ENCODE measurements at places on chromosomes 6 and 20. TPM values are rescaled to one million over a fixed set of nuclear protein-coding genes. Genes with fewer than 3 reads are reported as not detected.

DNA sequence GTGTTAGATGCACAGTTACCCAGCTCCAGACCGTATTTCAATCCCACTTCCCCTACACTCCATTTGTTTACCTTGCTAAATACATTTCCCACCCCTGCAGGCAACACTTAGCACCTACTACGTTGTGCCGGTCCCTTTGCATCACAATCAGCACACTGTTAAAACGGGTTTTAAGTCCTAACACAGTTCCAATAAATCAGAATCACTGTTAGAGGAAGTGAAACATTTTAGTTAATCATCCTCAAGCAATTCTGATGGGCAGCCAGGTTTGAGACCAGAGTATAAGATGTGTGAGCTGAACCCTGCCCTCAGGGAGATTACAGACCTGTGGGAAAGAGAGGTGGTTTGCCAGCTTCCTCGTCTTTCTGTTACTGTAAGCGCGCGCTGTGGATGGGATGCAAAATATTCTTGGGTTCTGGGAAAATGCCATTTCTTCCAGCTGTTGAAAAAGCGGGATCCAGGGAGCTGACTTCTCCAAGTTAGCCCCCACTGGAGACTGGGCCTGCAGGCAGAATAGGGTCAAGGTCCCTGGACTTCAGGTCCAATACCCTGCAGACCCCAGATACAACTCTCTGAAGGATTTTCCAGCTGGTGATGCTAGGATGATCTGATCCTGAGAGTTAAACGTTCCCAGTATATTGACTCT is 3.1 kb downstream of the ZCCHC3 start:
- DNase-seq: no peak

DNA sequence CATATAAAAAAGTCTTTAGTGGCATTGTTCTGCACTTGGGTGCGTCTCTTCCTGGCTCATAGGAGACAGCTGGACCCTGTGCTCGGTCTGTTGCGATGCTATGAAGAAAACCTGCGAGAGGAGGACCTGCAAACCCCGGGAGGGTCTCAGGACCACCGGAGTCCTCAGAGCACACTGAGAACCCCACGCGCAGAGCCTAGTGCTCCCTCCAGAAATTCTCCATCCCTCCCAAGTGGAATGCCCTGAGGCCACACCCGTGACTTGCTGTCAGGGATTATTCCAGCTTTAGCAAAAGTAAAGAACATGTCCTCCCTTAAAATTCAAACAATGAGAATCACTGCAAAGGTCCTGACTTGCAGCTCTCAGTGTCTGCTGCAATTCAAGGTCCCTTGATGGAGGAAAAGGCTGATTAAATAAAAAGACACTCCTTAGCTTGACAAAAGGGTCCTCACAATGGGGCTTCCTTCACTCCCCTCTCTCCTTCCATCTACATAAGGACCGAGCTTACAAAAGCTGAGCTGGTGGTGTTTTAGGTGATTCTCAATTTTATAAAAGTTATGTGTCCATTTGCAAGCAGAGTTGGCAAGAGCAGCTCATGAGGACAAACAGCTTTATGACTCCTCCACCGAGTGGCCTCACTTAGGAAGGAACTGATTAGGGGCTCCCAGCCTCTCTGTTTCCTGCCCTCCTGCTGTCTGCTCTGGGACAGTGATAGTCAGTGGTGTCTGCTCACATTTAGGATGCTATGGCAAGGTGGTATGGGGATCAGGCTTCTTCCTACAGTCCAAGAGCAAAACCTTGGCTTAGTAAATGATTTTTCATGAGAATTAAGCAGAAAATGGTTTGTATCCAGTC is 97.0 kb downstream of the RAMACL start:
- no peak for DNase-seq

GRCh38 chr20:872855-873520 is 39.5 kb downstream of the FAM110A start:
- DNase-seq: no peak

DNA sequence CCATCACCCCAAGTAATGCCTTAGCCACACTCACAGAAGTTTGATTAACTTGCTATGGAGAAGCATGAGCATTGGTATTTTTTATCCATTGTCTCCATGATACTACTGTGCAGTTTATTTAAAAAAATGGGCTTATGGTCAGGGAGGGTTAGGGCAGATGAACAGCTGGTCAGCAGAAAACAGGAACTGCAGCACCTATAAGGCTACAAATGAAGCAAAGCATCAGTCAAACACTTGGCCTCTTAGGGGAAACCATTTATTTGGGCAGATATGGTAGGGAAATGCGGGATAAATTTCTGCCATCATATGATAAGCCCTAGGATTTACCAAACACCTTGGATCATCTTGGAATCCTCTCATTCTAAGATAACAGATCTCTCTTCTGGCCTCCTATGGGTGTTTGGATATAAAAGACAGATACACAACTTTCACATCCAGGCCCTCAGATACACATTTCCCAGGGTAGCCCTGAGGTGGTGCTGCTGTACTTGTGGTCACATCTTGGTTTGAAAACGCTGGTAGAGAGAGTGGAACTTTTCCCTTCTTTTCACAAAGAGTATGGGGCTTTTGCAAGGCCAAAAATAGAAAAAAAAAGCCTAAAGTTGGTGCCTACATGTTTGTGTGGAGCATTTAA is 42.8 kb upstream of the AHI1 start:
- DNase-seq: no peak

DNA sequence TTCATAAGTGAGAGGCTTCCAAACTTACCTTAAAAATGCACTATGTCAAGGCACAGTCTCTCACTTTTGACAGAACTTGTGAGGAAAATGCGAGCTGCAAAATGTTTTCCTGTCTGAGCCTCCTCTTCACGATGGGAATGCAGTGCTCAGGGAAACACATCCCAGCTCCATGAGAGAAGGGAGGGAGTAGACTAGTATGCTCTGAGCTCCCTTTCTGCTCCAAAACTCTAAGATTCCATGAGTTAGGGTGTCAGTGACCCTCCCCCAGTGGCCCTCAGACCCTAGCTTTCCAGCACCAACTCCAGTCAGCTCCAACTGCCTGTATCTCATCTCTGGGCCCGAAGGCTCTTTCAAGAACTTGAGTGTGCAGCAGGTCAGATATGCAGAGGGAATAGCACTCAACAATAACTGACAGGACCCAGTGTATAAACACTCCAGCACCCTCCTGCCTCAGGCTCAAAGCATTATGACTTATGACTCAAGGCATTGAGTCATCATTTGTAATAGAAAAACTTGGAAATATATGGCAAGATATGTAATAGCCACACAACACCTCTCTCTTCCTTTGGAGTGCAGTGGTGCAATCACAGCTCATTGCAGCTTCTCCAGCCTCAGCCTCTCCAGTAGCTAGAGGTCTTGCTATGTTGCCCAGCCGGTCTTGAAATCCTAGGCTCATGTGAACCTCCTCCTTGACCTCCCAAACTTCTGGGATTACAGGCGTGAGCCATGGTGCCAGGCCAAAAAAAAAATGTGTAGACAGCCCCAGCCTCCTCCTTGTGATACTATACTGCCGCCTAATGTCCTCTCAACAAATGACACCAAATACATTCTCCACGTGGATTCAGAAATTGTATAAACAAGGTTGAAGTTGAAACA is 16.7 kb upstream of the ENTPD6 start:
- DNase-seq: peak; percentile 62

DNA sequence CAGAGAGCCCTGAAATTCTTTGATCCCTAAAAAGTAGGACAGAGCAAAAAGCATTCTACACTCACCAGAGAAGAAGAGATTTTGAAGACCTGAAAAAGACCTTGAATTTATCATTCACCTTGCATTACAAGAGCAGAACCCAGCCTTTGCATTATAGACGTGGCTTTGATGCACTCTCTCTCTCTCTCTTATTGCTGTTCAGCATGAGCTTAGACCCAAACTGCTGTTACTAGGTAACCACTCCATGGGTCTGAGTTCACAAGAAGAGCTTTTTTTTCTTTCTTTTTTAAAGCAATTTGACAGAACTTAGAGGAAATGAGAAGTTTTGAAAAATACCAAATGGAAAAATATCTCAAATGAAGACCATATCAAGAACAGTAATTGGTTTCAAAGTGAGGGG is 44.4 kb downstream of the COL9A1 start:
- no peak for DNase-seq

GRCh38 chr20:35063168-35063567 is 29.4 kb downstream of the TRPC4AP start:
- DNase-seq: no peak

GRCh38 chr20:32893263-32894025 is 34.7 kb downstream of the EFCAB8 start:
- DNase-seq: no peak

DNA sequence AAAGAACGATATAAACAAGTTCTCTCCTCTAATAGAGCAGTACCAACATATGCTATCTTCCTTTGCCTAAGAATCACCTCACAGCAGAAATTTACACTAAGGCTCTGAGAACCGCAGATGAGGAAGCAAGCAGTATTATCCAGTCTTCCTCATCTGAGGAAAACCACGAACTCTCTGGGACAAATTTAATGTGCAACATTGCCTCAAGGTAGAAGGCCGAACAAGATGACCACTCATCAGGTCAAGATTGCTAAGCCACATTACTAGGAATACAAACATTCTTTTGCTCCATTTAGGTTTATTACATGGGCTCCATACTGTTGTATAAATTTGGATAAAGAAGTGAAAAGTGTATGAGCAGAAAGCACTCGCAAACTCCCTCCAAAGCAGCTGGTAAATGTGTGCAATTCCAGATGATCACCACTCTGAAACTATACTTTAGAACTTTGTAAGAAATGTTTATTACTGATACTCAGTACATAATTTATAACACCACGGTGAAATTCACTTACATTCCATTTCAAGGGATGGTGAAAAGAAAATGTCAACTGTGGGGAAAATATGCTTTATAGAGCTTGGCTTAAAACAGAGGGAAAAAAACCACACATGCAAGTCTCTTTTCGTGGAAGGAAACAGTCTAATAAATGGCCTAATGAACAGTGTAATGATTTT is 398.4 kb downstream of the BTBD9 start:
- no peak for DNase-seq

- no peak for DNase-seq
These were observed 264.1 kb upstream of the CDYL start for GRCh38 chr6:4512051-4512471.

DNA sequence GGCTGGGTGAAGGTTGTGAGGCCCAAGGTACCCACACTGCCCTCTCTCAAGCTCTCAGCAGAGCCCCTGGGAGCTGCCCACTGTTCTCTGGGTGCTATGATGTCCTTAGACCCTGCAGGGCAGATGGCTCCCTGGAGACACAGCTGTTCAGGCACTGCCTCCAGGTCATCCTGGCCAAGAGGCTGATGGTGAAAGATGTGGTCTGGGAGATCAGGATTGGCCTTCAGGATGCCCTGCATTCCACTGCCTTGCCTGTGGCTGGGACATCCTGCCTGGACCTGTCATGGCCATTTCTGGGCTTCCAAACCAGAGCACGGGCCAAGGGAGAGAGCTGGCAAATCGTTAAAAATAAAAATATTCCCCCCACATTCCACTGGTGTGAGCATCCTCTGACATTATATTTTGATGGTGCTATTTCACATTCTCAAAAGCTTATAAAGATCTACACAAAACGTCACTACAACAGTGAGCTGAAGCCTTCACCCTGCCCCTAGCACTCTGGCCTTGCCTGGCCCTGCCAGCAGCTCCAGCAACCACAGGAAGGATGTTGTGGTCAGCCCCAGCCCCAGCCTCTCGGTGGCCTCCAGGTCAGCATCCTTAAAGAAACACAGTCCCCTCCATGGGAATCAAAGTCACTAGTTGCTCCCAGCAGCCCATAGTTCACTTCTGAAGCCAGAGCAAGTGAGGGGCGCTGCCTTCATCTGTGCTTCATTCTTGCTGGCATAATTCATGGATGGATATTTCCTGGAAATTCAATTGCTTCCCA is 13.5 kb upstream of the KCNK16 start:
- DNase-seq: no peak

DNA sequence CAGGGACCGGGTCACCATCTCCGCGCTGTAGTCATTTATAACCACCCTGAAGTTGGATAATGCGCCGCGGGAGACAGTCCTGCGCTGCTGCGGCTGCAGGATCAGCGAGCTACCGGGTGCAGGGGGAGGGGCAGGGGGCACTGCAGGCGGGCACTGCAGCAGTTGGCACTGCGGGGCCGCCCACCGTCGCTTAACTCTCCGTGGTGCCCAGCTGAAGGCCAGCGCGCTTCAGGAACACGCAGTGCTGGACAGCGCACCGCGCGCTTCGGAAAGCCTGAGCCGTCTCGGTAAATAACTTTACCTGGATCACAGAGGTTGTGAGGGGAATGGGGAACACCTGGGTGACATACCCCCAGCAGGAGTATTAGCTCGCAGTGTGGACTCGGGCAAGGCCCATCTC is 12.4 kb upstream of the LRFN2 start:
- no peak for DNase-seq

- DNase-seq: no peak
These were observed 240.3 kb upstream of the TCF21 start for GRCh38 chr6:133648581-133648980.

The EPPIN gene
- total RNA-seq: not detected

The SAMD3 gene
- total RNA-seq: not detected

The GTSF1L gene
- total RNA-seq: not detected

The PNLDC1 gene
- total RNA-seq: not detected

The VGLL2 gene
- total RNA-seq: not detected

The ZNF311 gene
- 0.20 TPM for total RNA-seq

Measured in NCI-H460 (cell line).